ENCODE measurements at places on chromosomes 3 and 15.

GRCh38 chr3:36904641-36905040, 40.2 kb downstream of the TRANK1 start:
- no peak for DNase-seq

GRCh38 chr15:92091155-92091734, 237.7 kb downstream of the SLCO3A1 start:
- DNase-seq: no peak

- DNase-seq: no peak
Measured at GRCh38 chr3:139455206-139455605, 21.1 kb downstream of the RBP2 start.

DNA sequence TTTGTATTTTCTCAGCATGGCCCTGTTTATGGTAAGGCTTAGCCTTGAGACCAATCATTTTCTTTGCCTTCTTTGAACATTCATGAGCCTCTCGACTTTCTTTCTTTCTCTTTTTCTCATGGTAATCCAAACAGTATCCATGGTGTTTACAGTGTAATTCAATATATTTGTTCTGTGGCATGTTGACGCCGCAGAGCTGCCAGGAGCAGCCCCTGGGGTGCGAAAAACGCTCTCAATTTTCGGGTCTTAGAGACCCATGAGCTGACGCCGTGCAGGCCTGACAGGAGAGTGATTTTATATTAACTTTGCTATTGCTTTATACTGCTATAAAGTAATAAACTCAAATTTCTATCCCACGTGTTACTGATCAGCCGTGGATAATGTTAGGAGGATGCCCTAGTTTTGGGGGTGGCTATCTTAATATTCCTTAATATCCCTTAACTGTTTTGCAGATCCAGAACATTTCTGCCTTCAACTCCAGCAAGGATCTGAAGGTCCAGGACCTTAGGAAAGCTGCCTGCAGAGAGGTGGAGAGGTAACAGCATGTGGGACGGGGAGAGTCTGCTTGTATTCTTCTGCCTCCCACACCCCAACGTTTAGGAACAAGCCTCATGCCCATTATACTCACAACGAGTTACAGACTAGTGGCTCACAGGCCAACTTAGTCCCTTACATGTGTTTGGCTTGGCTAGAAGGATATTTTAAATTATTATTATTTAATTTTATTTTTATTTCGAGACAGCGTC, 29.3 kb upstream of the MYO1E start:
- DNase-seq: no peak

GRCh38 chr3:182105875-182106274, 394.1 kb downstream of the SOX2 start:
- DNase-seq: no peak

GRCh38 chr3:25483456-25483855, 55.4 kb downstream of the RARB start:
- DNase-seq: no peak

- peak; percentile 67 for DNase-seq
Measured at GRCh38 chr15:23035964-23036566, 3.3 kb downstream of the TUBGCP5 start.

GRCh38 chr3:197023241-197023997, 6.2 kb downstream of the MELTF start:
- DNase-seq: no peak
